ENCODE measurements at places on chromosomes 7 and 10. TPM values are rescaled to one million over a fixed set of nuclear protein-coding genes. Genes with fewer than 3 reads are reported as not detected.
A peak's percentile ranks its signal among the peaks of the same experiment; 100 is the strongest.

DNA sequence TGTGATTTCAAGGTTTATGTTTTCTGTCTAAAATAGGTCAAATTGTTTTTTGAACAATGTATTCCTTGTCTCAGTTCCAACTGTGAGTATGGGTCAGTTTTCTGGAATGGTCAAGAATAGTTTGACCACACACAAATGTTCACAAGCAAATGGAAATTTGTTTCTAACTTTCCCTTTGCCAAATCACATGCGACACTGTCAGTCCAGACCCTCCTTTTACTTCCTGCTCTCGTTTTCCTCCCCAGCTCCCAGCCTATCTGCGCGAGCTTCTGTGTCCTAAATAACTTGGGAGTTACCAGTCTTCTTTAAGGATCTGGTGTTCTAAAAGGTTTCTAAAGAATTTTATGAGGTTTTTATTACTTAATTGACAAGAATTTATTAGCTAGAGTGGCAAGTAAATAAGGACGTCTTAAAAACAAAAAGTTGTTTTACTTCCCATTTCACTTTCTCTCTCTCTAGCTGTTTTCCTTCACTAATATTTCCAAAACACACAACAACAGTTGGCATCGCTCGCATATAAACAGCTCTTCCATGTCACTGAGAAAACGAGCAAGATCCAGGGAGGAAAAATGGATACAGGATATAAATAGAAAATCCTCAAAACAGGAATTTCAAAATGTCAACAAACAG lies 266.1 kb upstream of the KLF6 start:
- H3K4me1 ChIP-seq, result peaks cover 8% of the 10 kb centered on the region
- peak overlapping the region; percentile 34 for H3K27ac ChIP-seq
- H3K36me3 ChIP-seq, result no peaks in the 10 kb centered on the region
- DNase-seq, result no peak

- no peaks in the 10 kb centered on the region for H3K27me3 ChIP-seq
- peaks cover 13% of the 10 kb centered on the region for H3K36me3 ChIP-seq
- no peak overlapping the region for H3K27ac ChIP-seq
- DNase-seq, result no peak
- H3K4me3 ChIP-seq, result no peak overlapping the region
These were observed 39.2 kb downstream of the WBP1L start for GRCh38 chr10:102782673-102783551.

- no peaks in the 10 kb centered on the region for H3K27me3 ChIP-seq
- H3K4me3 ChIP-seq, result no peak overlapping the region
- no peak overlapping the region for H3K27ac ChIP-seq
- no peak for DNase-seq
These were observed 68.0 kb upstream of the PRR15 start for GRCh38 chr7:29495653-29496052.

- DNase-seq, result no peak
- H3K4me1 ChIP-seq, result no peaks in the 10 kb centered on the region
- no peak overlapping the region for H3K27ac ChIP-seq
- H3K36me3 ChIP-seq, result no peaks in the 10 kb centered on the region
- H3K4me3 ChIP-seq, result no peak overlapping the region
- peaks cover 8% of the 10 kb centered on the region for H3K27me3 ChIP-seq
These were observed 19.0 kb upstream of the ELFN1 start for GRCh38 chr7:1651031-1651446.

DNA sequence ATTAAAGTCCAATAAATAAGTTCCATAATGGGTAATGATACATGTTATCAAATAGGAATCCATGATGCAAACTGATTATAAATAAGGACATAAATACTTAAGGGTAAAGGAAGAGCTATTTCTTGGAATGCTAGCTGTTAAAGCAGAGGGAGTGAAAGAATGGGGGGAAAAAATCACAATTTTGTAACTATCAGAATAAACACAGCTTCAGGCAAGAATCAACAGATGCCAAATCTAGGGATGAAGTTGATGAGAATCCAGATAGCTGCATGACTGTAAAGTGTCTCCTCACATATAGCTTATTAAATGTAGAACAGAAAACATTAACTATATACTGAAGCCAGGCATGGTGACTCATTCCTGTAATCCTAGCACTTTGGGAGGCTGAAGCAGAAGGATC lies 4.9 kb downstream of the IPMK start:
- H3K4me1 ChIP-seq, result peaks cover 47% of the 10 kb centered on the region
- H3K27ac ChIP-seq, result peak overlapping the region; percentile 35
- H3K27me3 ChIP-seq, result no peaks in the 10 kb centered on the region
- no peak for DNase-seq
- H3K36me3 ChIP-seq, result peaks cover 20% of the 10 kb centered on the region

DNA sequence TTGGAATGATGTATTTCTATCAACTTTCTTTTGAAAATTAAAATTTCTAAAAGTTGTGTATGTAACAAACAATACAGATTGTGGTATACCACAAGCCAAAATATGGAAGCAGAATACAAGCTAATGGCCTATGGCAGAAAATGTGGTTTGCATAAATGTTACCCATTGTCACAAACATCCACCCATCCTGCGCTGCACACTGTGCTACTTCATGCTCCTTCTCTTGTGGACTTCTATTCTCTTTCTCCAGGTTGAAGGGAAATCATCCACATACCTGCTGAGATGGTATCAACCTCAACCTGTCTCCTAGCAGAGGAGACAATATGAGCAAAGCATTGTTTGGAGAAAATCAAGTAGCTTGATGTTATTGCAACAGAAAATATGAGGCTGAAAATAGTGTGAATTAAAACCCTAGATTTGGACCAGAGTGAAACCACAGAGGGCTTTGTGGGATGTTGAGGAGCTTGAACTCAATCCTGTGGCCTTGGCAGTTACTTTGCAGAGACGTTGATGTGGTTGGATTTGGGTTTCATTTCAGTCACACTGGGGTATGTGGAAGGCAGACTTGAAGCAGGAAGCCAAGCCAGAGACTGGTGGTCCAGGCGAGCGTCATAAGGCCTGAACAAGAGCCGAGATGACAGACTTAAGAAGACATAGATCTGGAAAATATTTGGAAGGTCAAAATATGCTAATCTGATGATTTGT lies 63.8 kb downstream of the ICA1 start:
- H3K36me3 ChIP-seq, result no peaks in the 10 kb centered on the region
- H3K27ac ChIP-seq, result peak overlapping the region; percentile 13
- H3K27me3 ChIP-seq, result peaks cover 19% of the 10 kb centered on the region
- DNase-seq, result peak; percentile 62
- peaks cover 15% of the 10 kb centered on the region for H3K4me1 ChIP-seq

GRCh38 chr7:50834679-50835078 lies 52.0 kb upstream of the GRB10 start:
- peaks cover 11% of the 10 kb centered on the region for H3K4me1 ChIP-seq
- no peak overlapping the region for H3K27ac ChIP-seq
- no peak for DNase-seq
- no peak overlapping the region for H3K4me3 ChIP-seq
- no peaks in the 10 kb centered on the region for H3K36me3 ChIP-seq

DNA sequence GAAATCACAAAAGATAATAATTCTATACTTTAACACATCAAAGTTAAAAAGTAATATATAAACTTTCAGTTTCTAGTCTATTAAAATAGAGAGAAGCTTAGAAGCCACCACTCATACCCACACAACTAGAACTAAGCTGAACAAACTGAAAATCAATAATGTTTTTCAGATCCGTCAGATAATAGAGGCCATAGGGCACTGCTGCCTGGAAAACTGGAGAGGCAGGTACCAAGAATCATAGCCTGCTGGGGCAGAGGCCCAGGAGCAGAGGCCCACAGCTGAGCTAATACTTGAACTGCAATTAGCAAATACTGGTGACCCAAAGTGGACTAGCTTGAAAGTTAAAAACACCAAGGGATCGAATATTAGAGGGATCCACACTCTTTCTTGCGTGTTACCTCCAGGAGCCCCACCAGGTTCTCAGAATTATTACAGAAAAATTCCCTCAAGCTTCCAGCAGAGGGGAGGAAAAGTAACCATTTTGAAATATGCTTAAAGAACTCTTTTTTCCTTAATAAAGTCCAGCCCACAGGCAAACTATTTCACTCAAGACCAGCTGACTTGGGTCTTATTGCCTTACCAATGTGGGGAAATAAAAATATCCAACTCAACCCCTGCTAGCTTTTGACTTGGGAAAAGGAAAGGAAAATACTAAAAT lies 774.1 kb upstream of the IGFBP3 start:
- no peaks in the 10 kb centered on the region for H3K36me3 ChIP-seq
- H3K27me3 ChIP-seq, result no peaks in the 10 kb centered on the region
- H3K27ac ChIP-seq, result no peak overlapping the region
- no peak for DNase-seq
- no peaks in the 10 kb centered on the region for H3K4me1 ChIP-seq

- no peak for DNase-seq
- H3K36me3 ChIP-seq, result no peaks in the 10 kb centered on the region
- no peak overlapping the region for H3K27ac ChIP-seq
- no peaks in the 10 kb centered on the region for H3K4me1 ChIP-seq
- no peaks in the 10 kb centered on the region for H3K27me3 ChIP-seq
- no peak overlapping the region for H3K4me3 ChIP-seq
These were observed 37.6 kb downstream of the GRM8 start for GRCh38 chr7:127214956-127215718.

- H3K4me1 ChIP-seq, result no peaks in the 10 kb centered on the region
- H3K36me3 ChIP-seq, result no peaks in the 10 kb centered on the region
- no peak overlapping the region for H3K4me3 ChIP-seq
- peaks cover 4% of the 10 kb centered on the region for H3K27me3 ChIP-seq
- DNase-seq, result no peak
- no peak overlapping the region for H3K27ac ChIP-seq
These were observed 50.8 kb upstream of the CREB5 start for GRCh38 chr7:28361551-28361950.

- H3K27ac ChIP-seq, result no peak overlapping the region
- no peaks in the 10 kb centered on the region for H3K36me3 ChIP-seq
- DNase-seq, result no peak
- no peaks in the 10 kb centered on the region for H3K27me3 ChIP-seq
- no peak overlapping the region for H3K4me3 ChIP-seq
These were observed 22.5 kb upstream of the EPHB6 start for GRCh38 chr7:142832417-142832816.

GRCh38 chr7:138979988-138980562 lies 1.1 kb downstream of the KIAA1549 start:
- peak overlapping the region; percentile 85 for H3K4me3 ChIP-seq
- H3K36me3 ChIP-seq, result no peaks in the 10 kb centered on the region
- peaks cover 41% of the 10 kb centered on the region for H3K27me3 ChIP-seq

- H3K27me3 ChIP-seq, result peaks cover 4% of the 10 kb centered on the region
- peak; percentile 43 for DNase-seq
- no peaks in the 10 kb centered on the region for H3K36me3 ChIP-seq
These were observed 27.1 kb upstream of the TNRC18 start for GRCh38 chr7:5450549-5451327.

- no peak for DNase-seq
- peaks cover 10% of the 10 kb centered on the region for H3K27me3 ChIP-seq
- H3K36me3 ChIP-seq, result no peaks in the 10 kb centered on the region
- H3K4me1 ChIP-seq, result no peaks in the 10 kb centered on the region
- H3K27ac ChIP-seq, result no peak overlapping the region
These were observed 312.1 kb downstream of the SKIDA1 start for GRCh38 chr10:21213381-21213780.

- peak overlapping the region; percentile 10 for H3K27ac ChIP-seq
- no peaks in the 10 kb centered on the region for H3K27me3 ChIP-seq
- H3K4me1 ChIP-seq, result peaks cover 17% of the 10 kb centered on the region
- DNase-seq, result no peak
These were observed 16.2 kb upstream of the BLNK start for GRCh38 chr10:96287392-96288105.

DNA sequence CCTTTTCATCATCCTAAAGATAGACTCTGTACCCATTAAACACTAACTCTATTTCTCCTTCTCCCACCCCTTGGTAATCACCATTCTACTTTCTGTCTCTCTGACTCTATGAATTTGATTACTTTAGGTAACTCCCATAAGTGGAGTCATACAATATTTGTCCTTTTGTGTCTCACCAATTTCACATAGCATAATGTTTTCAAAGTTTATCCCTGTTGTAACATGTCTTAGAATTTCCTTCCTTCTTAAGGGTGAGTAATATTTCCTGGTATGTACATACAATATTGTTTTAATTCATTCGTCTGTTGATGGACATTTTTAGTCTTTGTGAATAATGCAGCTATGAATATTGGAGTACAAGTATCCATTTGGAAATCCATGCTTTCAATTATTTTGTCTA lies 50.9 kb upstream of the CDCA7L start:
- H3K4me1 ChIP-seq, result peaks cover 2% of the 10 kb centered on the region
- no peaks in the 10 kb centered on the region for H3K27me3 ChIP-seq
- H3K36me3 ChIP-seq, result no peaks in the 10 kb centered on the region
- H3K4me3 ChIP-seq, result no peak overlapping the region

DNA sequence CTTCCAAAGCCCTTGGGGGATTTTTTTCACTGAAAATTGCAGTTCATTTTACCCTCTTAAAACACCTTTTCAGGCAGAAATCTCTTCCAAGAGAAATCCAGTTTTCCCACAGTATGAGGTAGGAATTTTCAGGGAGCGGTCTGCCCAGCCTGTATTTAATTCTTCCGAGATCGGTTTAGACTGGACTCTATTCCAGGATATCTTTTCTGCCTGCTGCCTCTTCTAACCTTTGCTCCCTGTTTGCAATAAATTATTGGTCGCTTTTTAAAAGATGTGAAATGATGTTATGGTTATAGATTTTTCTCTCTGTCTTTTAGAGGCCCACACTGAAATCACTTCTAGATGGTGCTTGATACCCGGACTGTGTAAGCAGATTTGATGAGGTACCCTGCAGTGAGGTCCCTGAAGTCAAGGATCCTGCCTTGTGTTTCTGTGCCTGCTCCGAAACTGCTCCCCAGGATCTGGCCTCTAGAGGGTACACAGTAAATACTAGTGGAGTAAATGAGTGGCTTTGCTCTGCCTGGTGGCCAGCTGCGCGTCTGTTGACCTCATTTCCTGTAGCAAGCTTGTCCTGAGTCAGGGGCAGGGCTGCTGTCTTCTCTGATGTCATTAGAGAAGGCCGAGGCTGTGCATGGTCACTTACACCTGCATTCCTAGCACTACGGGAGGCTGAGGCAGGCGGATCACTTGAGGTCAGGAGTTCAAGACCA lies 191.6 kb downstream of the FANK1 start:
- H3K27ac ChIP-seq, result no peak overlapping the region
- peaks cover 4% of the 10 kb centered on the region for H3K27me3 ChIP-seq
- H3K4me3 ChIP-seq, result no peak overlapping the region
- H3K4me1 ChIP-seq, result no peaks in the 10 kb centered on the region
- no peaks in the 10 kb centered on the region for H3K36me3 ChIP-seq

GRCh38 chr7:88302486-88302885 lies 4.2 kb downstream of the STEAP4 start:
- peaks cover 39% of the 10 kb centered on the region for H3K27me3 ChIP-seq
- H3K4me1 ChIP-seq, result peaks cover 4% of the 10 kb centered on the region
- no peak for DNase-seq
- no peak overlapping the region for H3K4me3 ChIP-seq
- no peaks in the 10 kb centered on the region for H3K36me3 ChIP-seq
- no peak overlapping the region for H3K27ac ChIP-seq

GRCh38 chr10:102554531-102554930 lies 50.8 kb downstream of the SUFU start:
- no peak overlapping the region for H3K4me3 ChIP-seq
- no peak overlapping the region for H3K27ac ChIP-seq
- no peaks in the 10 kb centered on the region for H3K27me3 ChIP-seq
- DNase-seq, result no peak
- H3K4me1 ChIP-seq, result peaks cover 5% of the 10 kb centered on the region

GRCh38 chr10:63106111-63106755 lies 26.9 kb upstream of the NRBF2 start:
- no peak for DNase-seq
- peaks cover 43% of the 10 kb centered on the region for H3K27me3 ChIP-seq
- H3K36me3 ChIP-seq, result no peaks in the 10 kb centered on the region
- peaks cover 4% of the 10 kb centered on the region for H3K4me1 ChIP-seq

The DPYSL4 gene
- total RNA-seq, result 22.2 TPM

The ABLIM1 gene
- total RNA-seq, result 114 TPM

The GBX1 gene
- total RNA-seq, result not detected

The NANOS1 gene
- total RNA-seq, result not detected

The GIMAP5 gene
- 48.2 TPM for total RNA-seq

The KIF11 gene
- 55.6 TPM for total RNA-seq

The UCN3 gene
- not detected for total RNA-seq
